ENCODE measurements at places on chromosomes 5 and 9. TPM values are rescaled to one million over a fixed set of nuclear protein-coding genes. Genes with fewer than 3 reads are reported as not detected.

GRCh38 chr5:18745988-18746615 lies 1111.8 kb downstream of the TAF11L14 start:
- no peaks in the 10 kb centered on the region for H3K4me1 ChIP-seq
- no peaks in the 10 kb centered on the region for H3K36me3 ChIP-seq

DNA sequence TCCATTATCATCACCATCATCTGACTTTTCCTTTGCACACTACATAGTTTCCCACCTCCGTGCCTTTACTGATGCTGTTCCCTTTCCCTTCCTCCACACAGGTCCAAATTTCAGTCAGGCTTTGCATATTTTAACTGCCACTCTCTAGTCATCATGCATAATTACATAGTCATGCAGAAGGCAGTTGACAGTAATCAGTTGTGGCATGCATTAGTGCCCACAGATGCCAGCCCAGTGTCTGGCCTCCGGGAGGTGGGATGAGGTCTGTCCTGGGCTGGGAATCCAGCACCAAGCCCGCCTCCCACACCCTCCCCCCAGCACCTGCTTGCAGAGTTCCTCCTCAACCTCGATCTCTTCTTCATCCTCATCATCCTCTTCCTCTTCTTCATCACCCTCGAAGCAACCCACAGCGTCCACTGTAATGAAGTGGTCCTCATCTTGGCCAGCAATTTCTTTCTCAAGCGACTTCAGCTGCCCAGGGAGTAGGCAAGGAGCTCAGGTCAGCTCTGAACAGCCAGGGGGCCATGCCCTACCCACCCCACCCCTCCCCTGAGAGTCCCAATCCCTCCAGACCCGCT lies 8.8 kb downstream of the BBLN start:
- no peak for DNase-seq
- no peak overlapping the region for H3K4me3 ChIP-seq
- H3K27ac ChIP-seq: no peak overlapping the region
- no peaks in the 10 kb centered on the region for H3K4me1 ChIP-seq

DNA sequence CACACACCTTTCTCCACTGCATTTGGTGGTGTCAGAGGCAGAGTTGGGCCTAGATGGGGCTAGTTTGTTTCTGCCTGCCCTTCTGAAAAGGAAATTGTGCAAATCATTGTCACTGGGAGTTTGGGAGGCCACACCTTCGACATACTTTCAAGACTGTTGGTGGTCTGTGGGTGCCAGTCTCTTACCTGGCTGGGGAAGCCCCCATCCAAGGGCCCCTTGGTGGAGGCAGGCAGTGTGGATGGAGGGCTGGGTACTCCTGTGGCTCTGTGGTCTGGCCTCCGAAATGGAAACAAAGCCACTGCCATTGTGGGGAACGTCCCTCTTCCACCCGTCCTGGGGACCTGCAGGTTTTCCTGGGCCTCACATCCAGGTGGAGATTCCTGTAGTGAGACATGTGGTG lies 10.9 kb upstream of the PHYHD1 start:
- no peaks in the 10 kb centered on the region for H3K27me3 ChIP-seq
- H3K36me3 ChIP-seq: peaks cover 33% of the 10 kb centered on the region
- H3K27ac ChIP-seq: no peak overlapping the region
- no peak overlapping the region for H3K4me3 ChIP-seq
- no peak for DNase-seq
- no peaks in the 10 kb centered on the region for H3K4me1 ChIP-seq

GRCh38 chr5:125609011-125609410 lies 814.2 kb upstream of the GRAMD2B start:
- H3K36me3 ChIP-seq: no peaks in the 10 kb centered on the region
- H3K4me1 ChIP-seq: no peaks in the 10 kb centered on the region
- DNase-seq: no peak
- H3K4me3 ChIP-seq: no peak overlapping the region

DNA sequence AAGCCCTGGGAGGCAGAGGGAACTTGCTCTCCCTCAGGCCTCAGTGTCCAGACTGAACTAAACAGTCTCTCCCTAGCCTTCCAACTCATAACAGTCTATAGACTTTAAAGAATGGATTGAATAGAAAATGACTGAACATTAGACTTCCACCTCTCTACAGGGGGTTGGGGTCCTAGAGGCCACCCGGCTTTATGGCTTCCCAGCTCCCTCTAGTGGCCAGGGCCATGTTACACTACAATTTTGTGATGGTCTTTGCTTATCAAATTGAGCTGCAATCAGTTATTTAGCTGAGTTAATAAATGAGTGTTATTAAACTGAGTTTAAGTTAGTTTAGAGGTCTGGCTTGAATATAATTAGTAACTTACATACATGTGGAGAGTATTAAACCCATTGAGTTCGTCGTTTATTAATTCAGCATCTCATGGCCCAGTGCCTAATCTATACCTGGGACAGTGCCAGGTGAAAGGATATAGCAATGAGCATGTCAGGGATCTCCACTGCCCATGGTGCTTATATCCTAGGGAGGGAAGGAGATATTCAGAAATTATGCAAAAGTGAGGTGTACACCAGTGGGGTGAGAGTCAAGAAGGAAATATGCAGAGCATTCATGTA lies 105.2 kb downstream of the SH3TC2 start:
- H3K36me3 ChIP-seq: no peaks in the 10 kb centered on the region
- peaks cover 9% of the 10 kb centered on the region for H3K4me1 ChIP-seq
- DNase-seq: no peak
- H3K27ac ChIP-seq: no peak overlapping the region

- peaks cover 3% of the 10 kb centered on the region for H3K4me1 ChIP-seq
- DNase-seq: no peak
Observed at GRCh38 chr9:31144614-31145013, 1239.8 kb upstream of the ACO1 start.

DNA sequence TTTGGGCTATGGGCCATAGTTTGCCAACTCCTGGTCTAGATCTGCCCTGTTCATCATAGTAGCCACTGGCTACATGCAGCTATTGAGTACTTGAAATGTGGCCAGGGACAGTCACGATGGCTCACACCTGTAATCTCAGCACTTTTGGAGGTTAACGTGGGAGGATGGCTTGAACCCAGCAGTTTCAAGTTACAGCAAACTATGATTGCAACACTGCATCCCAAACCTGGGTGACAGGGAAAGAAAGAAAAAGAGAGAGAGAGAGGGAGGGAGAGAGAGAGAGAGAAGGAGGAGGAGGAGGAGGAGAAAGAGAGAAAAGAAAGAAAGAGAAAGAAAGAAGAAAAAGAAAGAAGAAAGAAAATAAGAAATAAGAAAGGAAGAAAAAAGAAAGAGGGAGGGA lies 5.1 kb upstream of the GMCL2 start:
- no peak overlapping the region for H3K4me3 ChIP-seq
- H3K27me3 ChIP-seq: no peaks in the 10 kb centered on the region
- H3K36me3 ChIP-seq: no peaks in the 10 kb centered on the region
- no peak overlapping the region for H3K27ac ChIP-seq

DNA sequence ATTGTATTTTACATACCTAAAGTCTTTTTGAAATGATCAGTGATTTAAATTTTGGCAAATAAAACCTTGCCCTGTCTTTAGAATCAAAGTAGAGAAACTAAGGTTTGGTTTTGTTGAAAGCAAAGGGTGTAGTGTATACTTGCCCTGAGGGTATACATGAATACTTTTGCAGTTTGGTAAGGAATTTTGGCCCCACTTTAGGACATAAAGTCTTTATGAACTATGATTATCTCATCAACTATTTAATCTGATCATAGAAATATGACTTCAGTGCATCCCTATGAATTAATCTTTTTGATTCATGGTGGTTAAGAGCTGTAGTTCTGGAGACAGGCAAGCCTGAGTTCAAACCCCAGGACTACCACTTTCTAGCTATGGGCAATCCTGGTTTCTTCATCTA lies 17.7 kb downstream of the RAD1 start:
- no peak for DNase-seq
- H3K27me3 ChIP-seq: no peaks in the 10 kb centered on the region
- H3K27ac ChIP-seq: no peak overlapping the region
- no peaks in the 10 kb centered on the region for H3K4me1 ChIP-seq
- H3K36me3 ChIP-seq: no peaks in the 10 kb centered on the region

DNA sequence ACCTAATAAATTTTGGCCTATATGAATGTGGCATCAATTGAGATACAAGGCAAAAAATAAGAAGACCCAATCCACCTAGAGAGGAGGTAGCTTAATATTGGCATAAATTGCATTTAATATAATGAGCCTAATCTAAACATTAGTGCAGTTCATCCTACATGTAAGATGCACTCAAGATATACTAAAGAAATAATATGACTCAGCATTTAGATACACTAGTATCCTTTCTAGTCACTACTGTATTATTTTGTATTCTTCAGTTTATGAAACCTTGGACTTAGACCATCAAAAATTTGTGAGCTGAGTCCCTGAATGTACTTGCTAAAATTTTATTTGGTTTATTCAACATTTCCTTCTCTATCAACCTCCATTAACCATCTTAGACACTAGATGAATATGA lies 104.7 kb downstream of the RAB3C start:
- H3K4me1 ChIP-seq: no peaks in the 10 kb centered on the region
- H3K36me3 ChIP-seq: no peaks in the 10 kb centered on the region
- no peak overlapping the region for H3K4me3 ChIP-seq
- no peaks in the 10 kb centered on the region for H3K27me3 ChIP-seq
- DNase-seq: no peak
- no peak overlapping the region for H3K27ac ChIP-seq

The TRIM23 gene
- total RNA-seq: 4.9 TPM

The SPATA31A3 gene
- total RNA-seq: not detected

The EMB gene
- 1.1 TPM for total RNA-seq

The CHSY3 gene
- total RNA-seq: 0.16 TPM

The CARD6 gene
- total RNA-seq: 8.0 TPM

Data from pancreas (tissue), 10 donors.